ENCODE measurements at places on chromosomes 13 and 19.

DNA sequence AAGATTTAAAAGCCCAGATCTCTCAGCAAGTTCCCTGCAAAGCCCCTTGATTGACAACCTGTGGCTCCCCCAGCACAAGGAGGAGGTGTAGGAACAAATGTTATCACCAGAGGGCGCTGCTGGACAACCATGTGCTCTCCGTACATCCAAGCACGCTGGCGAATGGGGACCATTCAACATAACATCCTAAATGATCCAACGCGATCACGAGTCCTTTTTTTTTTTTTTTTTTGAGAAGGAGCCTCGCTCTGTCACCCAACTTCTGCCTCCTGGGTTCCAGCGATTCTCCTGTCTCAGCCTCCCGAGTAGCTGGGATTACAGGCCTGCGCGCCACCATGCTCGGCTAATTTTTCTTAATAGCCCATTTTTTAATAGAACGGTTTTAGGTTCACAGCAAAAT is 52.0 kb downstream of the NWD1 start:
- peak; percentile 66 for DNase-seq

GRCh38 chr13:101474419-101474957 is 22.0 kb downstream of the ITGBL1 start:
- DNase-seq: no peak

- DNase-seq: no peak
These were observed 167.0 kb upstream of the ZNF507 start for GRCh38 chr19:32178401-32178800.

- no peak for DNase-seq
These were observed 69.1 kb downstream of the MTUS2 start for GRCh38 chr13:28889086-28889732.

- DNase-seq: no peak
These were observed 15.5 kb upstream of the TNFSF14 start for GRCh38 chr19:6685482-6685881.

DNA sequence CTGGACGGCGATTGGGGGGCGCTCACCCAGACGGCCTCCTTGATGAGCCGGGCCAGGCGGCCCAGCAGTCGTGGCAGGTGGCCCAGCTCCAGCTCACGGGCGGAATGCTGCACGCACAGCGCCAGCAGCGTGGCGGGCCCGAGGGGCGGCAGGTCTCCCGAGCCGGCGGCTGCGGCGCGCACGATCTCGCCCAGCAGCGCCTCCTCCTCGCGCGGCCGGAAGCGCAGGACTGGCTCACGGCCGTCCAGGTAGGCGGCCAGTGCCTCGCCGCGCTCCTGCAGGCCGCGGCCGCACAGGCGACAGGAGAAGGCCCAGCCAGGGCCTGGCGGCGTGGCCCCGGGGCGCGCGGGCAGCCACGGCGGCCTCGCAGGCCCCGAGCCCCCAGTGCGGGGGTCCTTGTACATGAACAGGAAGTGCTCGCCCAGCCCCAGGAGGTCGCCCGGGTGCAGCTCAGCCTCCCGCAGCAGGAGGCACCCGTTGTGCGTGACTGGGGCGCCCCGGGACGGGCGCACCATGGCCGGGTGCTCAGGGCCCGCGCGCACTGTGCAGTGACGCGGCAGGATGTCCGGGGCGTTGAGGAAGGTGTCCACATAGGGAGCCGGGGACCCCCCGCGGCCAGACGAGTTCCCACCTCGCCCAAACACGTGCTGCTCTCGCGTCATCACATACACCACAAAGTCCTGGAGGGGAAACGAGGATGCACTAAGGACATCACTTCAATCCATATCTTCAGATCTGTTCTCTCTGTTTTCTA is 9.6 kb upstream of the MAMSTR start:
- DNase-seq: no peak

- no peak for DNase-seq
These were observed 4.3 kb downstream of the HAUS8 start for GRCh38 chr19:17070912-17071311.

DNA sequence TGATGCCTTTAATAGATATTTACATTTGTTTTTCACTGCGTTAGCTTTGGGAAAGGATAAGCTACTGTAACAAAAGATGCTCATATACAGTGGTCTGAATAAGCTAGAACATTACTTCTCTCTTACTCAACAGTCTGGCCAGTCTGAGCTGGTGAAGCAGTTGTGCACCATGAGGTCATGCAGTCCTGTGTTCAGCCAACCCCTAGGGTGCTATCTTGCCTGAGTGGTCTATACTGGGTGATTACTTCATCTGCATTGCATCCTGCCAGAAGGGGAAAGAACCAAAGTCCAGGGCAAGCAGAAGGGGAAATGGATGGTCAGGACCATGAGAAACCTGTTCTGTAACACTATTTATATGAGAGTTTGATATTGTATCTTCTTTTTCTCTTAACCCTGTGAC is 31.5 kb downstream of the ERCC5 start:
- no peak for DNase-seq

- DNase-seq: no peak
These were observed 5.4 kb upstream of the PPP1R37 start for GRCh38 chr19:45087531-45087930.

DNA sequence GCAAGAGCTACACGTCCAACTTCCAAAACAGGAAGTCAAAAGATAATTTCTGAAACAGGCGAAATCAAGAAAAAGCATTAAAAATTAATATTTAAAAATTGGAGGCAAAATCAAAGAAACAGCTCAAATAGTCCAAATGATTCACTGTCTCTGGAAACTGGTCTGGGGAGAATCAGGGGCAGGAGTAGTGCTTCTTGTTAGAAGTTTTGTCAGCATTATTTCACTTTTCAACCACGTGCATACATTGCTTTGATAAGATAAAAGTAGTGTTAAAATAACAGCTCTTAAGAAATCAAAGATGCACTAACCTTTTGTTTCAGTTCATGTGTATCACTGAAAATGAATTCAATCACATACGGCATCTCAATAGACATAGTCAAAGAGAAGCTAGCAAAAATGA is 53.8 kb downstream of the PARP4 start:
- no peak for DNase-seq

- DNase-seq: no peak
These were observed 6.9 kb downstream of the DCLK1 start for GRCh38 chr13:36124236-36124822.

DNA sequence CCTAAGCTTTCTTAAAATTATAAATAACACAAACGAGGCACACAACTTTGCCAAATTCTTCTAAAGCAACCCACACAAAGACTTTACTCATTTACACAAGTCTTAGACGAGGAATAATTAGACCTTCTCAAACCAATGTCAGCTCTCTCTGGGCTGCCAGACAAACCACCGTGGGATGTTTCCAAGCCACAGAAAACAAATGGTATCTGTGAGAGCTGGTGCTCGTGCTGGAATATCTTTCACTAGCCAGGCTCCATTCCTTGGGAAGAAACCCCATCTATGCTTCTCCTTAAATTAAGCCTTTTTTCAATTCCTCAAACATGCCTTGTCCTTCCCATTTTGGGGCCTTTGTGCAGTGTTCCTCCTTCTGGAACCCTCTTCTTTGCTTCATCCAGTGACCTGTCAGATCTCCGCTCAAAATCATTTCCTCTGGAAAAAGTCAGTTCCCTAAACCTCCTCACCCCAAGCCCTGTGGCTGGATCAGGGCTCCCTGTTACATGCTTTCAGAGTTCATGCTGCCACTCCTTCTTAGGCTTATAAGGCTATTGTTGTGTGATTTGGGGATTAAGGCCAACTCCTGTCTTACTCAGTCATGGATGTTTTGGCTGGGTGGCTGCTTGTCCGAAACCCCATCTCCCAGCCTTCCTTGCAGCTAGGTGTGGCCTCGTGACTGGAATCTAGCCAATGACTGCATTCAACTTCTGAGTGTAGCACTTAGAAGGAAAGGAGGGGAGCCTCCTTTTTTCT is 64.2 kb upstream of the GTF2F2 start:
- DNase-seq: no peak

GRCh38 chr13:48862572-48862971 is 113.1 kb upstream of the FNDC3A start:
- no peak for DNase-seq

DNA sequence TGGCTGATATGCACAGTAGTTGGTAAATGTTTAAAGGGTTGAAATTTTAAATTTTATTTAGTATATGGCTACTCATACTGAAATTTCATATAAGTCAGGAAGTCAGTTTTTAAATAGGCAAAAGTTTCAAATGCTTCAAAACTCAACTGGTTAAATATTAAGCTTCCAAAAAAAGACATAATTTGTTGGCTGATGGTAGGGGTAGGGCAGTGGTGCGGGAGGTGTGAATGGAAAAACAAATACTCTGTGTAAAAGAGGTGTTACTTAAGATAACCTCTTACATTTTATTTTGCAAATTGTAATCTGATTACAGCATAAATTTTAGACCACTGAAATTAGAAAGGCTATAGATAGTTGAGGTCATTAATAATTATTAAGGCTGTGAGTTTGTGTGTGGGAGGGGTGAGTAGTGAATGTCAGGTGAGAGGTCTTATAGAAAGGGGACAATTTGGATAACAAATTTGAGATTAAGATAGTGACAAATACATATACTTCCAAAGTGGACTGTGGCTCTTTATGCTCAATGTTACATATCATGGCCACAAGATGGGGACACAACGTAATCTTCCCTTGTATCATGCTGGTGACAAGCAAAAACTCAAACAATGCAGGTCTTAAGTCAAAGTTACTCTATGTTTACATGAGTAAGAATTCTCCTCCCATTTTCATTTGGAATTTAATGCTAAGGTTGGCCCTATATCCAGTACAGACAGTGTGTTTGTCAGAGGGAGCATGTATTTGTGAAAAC is 36.6 kb upstream of the OXGR1 start:
- DNase-seq: peak; percentile 18

DNA sequence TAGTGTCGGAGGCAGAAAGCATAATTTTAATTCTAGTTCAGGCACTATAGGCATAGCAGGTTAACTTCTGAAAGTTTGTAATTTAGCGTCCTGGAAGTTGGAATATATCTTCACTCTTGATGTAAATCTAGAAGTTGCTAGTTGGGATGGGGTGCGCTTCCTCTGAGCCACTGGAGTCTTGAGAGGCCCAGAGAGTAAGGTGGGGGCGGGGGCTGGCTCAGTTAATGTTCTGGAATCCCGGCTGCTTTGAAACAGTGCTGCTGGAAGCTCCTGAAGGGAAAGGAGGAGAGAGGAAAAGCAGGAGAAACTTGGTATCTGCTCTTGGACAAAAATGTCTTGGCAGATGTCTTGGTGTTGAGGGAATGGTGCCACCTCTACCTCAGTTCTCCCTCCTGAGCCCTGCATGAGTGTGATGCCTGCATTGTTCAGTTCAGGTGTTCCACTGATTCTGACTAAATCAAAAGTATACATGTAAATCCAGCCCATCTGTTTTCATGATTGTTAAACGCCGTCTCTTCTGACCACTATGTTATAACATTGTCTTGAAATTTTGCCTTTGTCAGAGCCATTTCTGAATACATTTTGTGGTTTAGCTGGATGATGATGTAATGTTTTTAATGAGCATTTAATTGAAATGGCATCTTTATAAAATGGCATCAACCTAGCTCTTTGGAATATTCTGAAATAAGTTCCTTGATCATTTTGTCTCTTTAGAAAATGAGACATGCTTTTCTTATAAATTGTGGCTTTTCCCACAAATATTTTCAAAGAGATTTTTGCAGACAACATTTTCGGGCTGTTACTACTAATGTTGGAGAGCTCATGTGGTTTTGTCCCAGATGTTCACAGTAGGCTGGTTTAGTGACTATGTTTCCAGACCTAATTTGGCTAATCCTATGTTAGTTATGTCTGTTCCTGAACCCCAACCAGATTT is 202.7 kb downstream of the SHISA2 start:
- no peak for DNase-seq

- DNase-seq: no peak
These were observed 10.9 kb downstream of the ARHGEF1 start for GRCh38 chr19:41893899-41894298.

GRCh38 chr19:11814700-11815035 is 595 bp downstream of the ZNF440 start:
- no peak for DNase-seq

GRCh38 chr19:16012552-16012951 is 63.7 kb upstream of the TPM4 start:
- no peak for DNase-seq

DNA sequence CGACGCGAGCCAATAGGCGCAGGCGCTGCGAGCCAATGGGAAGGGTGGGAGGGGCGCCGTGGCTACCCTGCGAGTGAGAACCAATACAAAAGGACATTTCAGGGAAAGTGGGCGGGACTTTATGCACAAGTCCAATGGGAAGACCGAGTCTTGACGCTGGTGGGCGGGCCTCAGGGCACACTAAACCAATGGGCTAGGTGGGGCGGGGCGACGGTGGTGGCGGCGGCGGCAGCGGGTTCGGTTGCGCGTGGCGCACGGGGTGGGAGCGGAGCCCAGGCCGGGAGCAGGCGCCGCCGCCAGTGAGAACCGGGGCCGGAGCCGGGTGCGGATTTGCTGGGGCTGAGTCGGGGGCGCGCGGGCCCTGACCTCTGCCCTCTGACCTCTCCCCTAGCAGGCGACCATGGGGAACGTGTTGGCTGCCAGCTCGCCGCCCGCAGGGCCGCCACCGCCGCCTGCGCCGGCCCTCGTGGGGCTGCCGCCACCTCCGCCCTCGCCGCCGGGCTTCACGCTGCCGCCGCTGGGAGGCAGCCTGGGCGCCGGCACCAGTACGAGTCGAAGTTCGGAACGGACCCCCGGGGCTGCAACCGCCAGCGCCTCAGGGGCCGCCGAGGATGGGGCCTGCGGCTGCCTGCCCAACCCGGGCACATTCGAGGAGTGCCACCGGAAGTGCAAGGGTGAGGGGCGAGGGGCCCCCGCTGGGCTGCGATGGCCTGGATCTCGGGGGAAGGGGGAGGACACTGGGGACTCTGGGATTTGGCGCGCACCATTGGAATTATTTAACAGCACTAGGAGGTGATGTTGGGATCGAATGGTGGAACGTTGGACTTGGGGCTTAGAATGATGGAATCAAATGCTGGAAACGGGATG is at the start of gene TOMM40:
TSS of gene TOMM40 (plus strand) at position 239 of the 867 bp plus-strand sequence. CDS start at position 401, 162 bp downstream.
- peak; percentile 100 for DNase-seq
